ENCODE measurements at places on chromosomes 11 and 22.
A peak's percentile ranks its signal among the peaks of the same experiment; 100 is the strongest.

DNA sequence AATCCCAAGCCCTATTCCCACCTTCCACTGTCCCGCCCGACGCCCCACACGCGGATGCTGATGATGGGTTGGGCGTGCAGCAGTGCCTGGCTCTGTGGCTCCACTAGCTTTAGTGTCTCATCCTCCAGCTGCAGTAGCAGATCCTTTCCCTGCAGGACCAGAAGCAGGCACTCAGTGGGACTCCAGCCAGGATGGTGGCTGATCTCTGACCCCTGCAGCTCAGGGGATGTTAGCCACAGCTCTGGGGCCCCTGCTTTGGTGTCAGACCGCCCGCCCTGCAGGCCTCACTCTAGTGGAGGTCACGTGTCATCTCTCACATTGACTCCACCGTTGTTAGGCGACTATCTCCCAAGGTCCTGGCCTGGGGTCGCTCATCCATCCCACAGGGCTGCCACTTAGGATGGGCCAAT lies 11.8 kb downstream of the SMPD1 start:
- no peak for DNase-seq

DNA sequence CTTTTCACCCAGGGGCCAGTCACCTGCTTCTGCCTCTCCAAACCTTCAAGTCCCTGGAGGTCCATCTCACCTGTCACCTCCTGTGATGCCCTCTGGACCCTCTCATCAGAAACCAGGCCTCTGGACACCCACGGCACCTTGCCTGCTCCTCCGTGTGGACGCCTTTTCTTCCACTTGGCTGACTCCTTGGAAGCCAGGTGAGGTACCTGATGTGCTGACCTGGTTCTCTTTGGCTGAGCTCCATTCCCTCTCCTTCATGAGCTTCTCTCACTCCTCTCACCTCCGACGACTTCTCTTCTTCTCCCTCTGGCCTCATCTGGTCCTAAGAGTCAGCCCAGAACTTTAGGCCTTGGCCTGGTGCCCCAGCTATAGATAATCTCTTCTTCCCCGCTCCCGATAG lies 99.3 kb downstream of the CEP164 start:
- DNase-seq, result no peak

GRCh38 chr11:101960231-101960630 lies 43.9 kb upstream of the ANGPTL5 start:
- no peak for DNase-seq

DNA sequence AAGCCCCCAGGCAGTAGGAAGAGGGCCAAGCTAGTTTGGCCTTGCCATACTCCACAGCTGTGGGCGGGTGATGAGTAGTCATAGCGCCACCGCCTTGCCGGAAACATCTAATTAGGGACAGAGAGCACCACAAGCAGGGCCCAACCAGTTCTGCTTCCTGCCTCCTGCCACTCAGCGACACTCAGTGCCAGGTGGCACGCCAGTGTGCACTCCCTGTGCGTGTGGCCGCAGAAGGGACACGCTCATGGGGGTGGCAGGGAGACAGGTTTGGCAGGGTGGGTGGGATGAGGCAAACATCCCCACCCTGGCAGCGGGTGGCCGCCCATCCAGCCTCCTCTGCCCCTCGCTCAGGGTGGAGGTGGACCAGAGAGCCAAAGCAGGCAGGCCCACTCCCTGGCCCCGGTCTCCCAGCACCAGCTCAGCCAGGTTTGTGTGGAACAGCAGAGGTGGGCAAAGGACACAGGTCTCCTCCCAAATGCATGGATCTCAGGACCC lies 4.9 kb downstream of the OVOL1 start:
- DNase-seq, result no peak

- peak; percentile 5 for DNase-seq
These were observed 650 bp downstream of the PPM1F start for GRCh38 chr22:21951931-21952465.

GRCh38 chr22:22667966-22668880 lies 23.8 kb downstream of the GGTLC2 start:
- DNase-seq, result no peak

- no peak for DNase-seq
These were observed 15.2 kb downstream of the PAX6 start for GRCh38 chr11:31795706-31796498.

GRCh38 chr22:29454276-29454675 lies 15.9 kb downstream of the RFPL1 start:
- no peak for DNase-seq

DNA sequence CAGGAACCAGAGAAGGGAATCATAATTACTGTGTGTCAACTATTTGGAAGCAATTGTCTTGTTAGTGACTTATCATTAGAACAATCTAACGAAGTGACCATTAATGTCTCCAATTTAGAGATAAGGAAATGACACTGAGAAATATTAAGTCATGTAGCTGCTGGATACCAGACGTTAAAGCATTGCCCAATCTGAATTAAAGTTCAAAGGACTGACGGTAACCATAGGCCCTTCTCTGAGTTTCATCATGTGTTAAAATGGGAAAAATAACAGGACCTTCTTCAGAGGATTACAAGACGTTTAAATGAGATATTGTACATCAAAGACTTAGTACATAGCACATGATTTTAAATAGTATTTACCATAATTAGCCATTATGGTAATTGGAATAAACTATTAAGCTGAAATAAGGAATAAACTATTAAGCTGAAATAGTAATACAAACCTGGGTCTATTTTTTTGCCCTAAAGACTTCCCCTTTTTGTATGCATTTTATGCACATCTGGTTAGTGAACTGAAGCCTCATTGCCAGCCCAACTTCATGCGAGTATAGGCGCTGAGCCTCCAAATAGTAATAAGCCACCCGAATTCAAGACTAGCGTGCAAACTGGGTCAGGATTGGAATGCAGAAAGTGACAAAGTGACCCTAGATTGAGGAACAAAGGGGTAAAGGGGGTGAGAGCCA lies 41.0 kb downstream of the GLYATL1 start:
- DNase-seq, result no peak

GRCh38 chr11:101577461-101577860 lies 6.3 kb downstream of the TRPC6 start:
- no peak for DNase-seq

DNA sequence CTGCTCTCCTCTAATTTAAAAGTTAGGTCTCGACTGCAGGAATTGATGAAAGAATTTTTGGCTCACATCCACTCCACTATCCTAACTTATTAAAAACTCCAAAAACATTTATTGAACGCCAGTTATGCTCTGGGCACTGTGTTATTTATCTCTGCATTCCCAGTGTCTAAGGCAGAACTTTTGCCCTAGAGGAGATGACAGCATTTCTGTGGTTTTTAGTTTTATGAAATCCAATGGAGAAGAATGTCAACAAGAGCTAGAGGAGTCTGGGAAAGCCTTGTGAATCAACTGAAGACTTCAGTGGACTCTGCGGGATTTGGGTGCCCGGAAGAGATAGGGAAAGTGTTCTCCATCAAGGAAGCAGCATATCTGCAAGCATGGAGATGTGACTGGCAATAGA lies 217.0 kb upstream of the PGR start:
- DNase-seq, result peak; percentile 71

DNA sequence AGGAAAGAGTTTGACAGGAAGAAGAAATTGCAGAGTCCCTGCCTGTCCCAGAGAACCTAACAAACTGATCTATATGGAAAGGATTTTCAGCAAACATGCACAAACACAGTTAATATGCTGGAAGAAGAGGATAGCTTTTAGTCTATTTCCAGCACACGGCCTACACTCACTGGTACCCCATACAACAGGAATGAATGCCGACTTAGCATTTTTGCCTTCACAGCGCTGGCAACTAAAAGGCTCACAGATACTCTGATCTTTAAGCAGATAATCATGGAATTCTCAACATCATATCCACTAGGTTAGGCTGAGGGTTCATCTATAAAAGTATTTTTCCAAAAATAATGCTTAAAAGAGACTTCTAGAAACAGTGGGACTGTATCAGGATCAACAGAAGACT lies 9.8 kb upstream of the TUBA8 start:
- DNase-seq, result no peak

GRCh38 chr22:19675428-19675827 lies 38.9 kb upstream of the SEPTIN5 start:
- DNase-seq, result no peak

- DNase-seq, result no peak
These were observed 6.4 kb downstream of the LTBP3 start for GRCh38 chr11:65551572-65552387.

- peak; percentile 69 for DNase-seq
These were observed 114.7 kb downstream of the SGSM3 start for GRCh38 chr22:40484906-40485669.

DNA sequence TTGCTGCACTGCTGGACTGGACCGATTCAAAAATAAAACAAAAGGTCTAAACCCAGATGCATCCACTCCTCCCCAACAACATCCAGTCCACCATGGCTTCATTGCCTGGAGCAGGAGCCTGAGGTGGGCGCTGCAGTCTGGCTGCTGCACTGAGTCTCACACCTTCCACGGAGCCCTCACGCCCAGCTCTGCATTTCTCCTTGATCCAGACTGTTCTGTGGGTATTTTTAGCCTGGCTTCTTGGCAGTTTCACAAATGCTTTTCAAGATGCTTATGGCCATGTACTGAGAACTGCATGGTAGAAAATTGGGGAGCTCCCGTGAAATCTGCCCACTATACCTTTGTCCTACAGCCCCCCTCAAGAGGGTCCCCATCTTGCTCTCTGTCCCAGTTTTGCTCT lies 53.3 kb upstream of the JAM3 start:
- DNase-seq, result no peak

DNA sequence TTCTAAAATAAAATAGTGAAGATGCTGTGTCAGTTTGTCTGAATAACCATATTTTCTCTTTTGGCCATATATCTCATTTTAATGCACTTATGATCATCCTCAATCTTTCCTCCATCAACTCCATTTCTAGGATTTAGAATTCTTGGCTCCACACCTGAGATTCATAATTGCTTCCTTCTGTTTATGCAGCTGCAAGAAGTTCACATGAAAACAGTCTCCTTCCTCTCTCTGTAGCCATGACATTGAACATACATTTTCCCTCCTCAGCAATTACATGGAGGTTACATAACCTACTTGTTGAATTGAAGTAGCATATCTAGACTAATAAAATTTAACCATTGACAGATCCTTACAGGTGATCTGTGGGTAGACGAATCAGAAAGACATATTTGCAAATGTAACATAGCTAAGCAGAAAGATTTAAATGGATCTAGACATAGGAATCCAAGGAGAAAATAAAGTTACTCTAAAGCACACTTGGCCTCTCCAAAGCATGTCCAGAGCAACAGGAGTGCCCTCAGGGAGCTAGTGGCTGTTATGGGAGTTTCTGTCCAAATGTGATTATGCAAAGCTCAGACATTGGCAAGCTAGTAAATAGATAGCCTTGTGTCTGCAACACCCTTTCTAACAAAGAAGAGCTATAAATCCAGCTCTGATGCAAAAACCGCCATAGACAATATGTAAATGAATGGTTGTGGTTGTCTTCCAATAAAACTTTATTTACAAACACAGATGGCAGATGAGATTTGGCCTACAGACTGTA lies 119.9 kb upstream of the MPPED2 start:
- no peak for DNase-seq

DNA sequence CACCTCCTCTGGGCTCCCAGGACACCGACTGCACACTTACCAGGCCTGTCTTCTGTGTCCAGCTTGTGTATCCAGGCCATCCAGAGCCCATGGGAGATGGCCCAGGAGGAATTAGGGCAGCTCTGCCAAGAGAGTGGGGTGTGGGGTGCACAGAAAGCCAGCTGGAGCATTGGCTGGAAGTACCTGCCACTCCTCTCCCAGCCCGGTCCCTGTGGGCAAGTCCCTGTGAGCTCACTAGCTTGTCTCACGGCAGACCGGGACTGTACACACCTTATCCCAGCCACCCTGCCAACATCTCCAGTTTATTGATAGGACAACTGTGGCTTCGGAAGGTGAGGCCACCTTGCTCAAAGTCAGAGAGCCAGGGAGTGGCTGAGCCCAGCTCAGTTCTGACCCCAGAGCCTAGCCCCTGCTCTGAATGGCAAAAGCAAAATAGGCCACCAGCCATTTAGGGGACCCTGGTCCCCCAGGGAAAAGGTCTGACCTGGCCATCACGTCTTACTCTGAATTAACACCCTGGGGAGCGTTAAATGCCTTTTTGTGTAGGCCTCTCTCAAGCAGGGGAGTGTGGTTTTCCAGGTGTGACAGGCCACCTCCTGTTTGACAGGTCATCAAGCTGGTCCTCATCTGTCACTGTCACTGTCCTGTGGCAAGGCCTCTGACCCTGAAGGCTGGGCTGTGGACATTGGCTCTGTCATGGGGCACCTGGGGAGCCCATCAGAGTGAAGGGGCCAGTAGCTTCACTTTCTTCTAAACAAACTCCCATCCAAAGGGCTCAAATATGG lies 15.1 kb downstream of the UQCR10 start:
- DNase-seq, result peak; percentile 25

DNA sequence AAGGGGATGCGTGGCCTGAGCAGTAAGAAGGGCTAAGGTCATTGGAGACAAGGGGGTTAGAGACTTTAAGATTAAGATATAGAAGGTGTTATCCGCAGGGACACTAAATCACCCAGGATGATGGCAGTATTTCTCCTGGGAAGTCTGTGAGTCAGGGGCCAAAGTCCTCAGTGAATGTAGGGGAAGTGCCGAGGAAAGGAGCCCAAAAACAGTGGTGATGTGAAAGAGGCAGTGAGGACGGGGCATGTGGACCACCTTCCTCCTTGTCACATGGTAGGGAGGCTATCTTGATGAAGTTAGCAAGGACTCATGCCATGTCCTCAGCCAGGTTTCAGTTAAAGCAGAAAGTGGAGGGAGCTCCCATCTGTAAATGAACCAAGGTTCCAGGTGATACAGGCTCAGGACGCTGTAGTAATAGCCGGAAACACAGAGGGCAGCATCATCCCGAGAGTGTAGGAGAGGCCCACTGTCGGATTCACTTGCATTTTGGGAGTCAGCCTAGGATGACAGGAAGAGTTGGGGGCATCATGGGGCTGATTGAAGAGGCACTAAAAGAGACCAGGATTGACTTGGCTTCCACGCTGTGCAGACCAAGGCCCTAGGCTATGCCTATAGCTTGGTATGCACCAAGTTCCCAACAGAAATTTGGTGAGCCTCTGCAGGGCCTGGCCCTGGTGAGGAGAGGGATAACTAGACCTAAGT lies 33.5 kb downstream of the WEE1 start:
- no peak for DNase-seq

DNA sequence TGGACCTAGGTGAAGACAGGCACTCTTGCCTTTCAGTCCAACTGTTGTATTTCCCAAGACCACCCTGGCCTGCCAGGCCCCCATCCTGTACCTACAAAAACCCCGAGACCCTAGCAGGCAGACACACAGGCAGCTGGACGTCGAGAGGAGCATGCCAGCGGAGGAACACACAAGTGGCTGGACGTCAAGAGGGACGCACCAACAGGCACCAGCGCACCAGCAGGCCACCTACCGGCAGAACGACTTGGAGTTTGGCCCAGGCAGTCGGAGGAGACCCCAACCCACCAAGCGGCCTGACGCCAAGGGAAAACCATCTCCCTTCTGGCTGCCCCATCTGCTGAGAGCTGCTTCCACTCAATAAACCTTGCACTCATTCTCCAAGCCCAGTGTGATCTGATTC lies 1883.4 kb upstream of the RAG2 start:
- DNase-seq, result no peak

DNA sequence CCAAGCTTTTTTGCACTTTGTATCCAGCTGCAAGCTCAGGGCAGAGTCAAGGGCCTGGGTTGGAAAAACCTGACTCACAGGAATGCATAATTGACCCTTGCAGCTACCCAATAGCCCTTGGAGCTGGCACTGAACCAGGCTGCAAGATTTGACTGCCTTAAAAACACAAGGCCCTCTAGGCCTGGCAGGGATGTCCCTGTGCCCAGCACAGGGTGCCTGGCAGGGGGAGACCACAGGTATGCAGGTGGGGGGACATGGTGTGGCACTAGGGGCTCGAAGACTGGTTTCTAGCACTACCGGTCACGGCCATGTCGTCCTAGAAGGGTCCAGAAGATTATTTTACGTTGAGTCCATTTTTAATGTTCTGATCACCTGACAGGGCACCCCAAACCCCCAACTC lies 30.2 kb downstream of the SBF1 start:
- peak; percentile 44 for DNase-seq

All from fibroblast of skin of scalp (primary cell).